ENCODE measurements at places on chromosomes 11 and 22.

GRCh38 chr22:40009292-40009774 is 14.6 kb downstream of the FAM83F start:
- no peak for DNase-seq

DNA sequence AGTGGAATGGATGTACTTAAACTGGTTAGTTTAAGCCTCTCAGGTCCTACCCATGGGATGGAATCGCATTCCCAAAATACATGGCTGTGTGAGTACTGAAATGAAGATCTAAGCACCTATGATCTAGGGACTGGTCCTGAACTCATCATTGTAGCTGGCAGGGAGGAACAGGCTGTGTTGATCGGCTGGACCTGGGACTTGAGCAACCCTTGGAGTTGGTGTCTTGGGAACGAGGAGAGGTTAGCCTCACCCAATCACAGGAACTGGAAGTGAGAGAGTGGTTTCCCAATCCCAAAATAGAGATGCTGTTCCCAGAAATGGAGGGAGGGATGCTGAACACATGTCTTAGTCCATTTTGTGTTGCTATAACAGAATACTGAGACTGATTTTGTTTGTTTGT is 16.4 kb upstream of the ASCC2 start:
- DNase-seq, result no peak

DNA sequence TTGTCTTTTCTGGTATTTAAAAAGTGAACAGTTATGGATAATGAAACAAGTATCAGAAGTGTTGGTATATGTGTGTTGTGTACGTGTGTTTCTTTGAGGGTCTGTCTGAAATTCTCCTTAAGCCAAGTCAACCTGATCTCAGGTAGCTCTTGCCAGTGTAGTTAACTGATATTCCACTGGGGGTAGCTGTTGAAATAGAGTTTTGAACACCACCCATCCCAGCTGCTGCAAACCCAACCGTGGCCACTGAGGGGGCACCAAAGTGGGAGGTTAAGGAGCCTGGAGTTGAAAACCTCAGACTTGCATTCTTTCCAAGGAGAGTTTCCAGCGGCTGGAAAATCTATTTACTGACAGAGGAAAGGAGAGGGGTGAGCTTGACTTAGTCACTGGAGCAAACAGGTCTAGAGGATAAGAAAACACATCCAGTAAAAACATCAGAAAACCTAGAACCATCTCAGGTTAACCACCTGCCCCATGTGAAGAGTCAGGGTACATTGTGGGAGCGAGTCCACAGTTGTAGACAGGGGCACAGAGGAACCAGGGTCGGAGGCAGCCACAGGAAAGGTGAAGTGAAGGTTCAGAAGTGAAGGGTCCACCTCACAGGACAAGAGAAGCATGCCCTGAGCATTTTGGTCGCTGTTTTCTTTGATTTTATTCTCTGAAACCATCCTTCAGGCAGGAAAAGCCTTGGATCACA is 8.8 kb upstream of the CUL5 start:
- DNase-seq, result peak; percentile 35

DNA sequence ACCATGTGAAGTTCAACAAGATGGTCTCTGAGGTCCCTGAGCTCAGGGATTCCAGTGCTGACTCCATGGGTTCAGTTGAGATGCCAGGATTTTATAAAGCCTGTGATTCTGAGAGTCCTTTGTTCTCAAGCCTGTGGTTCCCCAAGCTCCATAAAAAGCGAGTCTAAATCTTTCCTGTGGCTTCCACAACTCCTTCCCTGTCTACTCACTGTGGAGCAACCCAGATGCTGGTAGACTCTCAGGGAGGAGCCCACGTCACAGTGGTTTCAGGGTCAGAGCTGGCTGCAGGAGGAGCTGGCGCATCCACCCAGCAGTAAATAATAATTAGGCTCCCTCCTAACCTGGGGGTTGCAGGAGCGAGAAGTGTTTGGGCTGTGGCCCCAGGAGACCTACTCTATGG is 2.0 kb upstream of the RELT start:
- no peak for DNase-seq

DNA sequence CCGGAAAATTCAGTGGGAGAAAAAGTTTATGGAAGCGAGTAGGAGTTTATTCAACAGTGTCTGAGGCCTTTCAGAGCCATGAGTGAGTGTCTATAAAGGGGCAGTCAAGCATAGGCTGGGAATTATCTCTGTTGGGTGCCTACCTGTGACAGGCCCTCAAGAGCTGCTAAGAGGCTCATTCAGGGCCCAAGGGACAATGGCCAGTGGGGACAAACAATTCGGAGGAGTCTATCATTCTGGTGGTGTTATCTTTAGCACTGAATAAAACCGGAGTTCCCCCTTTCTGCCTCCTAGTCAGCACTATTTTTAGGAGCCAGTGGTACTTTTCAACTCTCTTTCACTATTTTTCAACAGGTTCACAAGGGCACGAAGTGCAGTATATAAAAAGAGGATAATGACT is 89.5 kb upstream of the HTATIP2 start:
- no peak for DNase-seq

GRCh38 chr11:111714522-111714921 is 51.7 kb downstream of the PPP2R1B start:
- DNase-seq, result no peak

- DNase-seq, result no peak
Measured at GRCh38 chr22:45473626-45474237, 29.0 kb upstream of the FBLN1 start.

DNA sequence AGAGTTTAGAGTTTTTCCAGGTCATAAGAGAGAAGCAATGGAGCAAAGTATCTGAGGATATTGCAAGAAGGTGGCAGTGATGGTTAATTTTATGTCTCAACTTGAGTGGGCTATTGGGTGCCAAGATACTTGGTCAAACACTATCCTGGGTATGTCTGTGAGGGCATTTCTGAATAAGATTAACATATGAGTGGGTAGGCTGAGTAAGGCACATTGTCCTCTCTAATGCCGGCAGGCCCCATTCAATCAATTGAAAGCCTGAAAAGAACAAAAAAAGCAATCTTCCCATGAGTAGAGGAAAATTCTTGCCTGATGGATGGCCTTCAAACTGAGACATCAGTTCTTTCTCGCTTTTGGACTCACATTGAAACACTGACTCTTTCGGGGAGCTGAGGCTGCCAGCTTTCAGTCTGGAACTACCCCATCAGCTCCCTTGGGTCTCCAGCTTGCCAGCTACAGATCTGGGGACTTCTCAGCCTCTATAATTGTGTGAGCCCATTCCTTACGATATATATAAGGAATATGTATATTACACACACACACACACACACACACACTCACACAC is 228.8 kb downstream of the BUD13 start:
- DNase-seq, result no peak

DNA sequence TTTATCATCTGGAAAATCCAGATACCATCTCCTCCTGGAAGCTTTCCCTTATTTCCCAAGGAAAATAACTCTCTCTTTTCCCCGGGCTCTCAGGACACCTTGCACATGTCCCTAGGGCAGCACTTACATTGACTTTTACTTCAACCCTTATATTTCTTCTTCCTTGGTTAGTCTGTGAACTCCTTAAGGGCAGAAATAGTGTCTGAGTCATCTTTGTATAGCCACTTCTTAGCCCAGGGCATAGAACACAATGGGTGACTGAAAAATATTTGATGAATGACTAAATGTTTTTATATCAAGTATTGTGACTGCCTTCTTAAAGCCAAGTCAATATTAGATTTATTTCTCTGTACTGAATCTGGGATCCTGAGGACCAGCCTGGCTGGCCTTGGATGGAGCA is 45.4 kb upstream of the MYOD1 start:
- DNase-seq, result no peak

DNA sequence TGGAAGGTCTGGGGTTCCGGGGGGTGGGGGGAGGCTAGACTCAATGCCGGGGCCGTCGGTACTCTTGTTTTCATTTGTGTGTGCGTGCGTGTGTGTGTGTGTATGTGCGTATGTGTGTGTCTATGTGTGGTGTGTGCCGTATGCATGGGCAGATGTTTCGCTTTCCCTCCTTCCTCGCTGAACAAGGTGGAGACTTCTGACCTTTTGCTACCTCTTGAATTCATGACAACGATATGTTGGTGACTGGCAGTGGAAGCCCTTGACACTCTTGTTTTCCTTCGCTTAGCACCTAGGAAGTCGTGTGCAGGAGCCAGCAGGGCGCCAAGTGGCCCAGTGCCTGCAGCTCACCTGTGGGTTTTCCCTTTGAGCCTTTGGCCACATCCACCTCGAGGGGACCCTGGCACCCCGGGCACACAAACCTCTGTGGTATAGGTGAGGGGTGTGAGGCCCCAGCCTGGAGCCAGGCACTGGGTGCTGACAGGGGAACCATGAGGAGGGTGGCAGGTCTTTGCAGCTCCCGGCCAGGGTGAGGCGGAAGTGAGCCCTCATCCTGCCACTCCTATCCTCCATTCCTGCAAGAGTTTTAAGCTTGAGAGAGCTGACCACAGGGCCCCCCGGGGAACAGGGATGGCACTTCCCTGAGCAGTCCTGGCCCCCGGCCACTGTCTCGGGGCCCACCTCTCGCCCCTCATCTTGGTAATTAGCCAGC is 19.3 kb upstream of the TMEM191C start:
- DNase-seq, result no peak

- DNase-seq, result no peak
Measured at GRCh38 chr11:91630916-91631673, 593.5 kb upstream of the FAT3 start.

GRCh38 chr11:69055598-69056516 is 7.1 kb downstream of the TPCN2 start:
- DNase-seq, result no peak

- no peak for DNase-seq
Measured at GRCh38 chr11:45543081-45543480, 122.3 kb downstream of the CHST1 start.

DNA sequence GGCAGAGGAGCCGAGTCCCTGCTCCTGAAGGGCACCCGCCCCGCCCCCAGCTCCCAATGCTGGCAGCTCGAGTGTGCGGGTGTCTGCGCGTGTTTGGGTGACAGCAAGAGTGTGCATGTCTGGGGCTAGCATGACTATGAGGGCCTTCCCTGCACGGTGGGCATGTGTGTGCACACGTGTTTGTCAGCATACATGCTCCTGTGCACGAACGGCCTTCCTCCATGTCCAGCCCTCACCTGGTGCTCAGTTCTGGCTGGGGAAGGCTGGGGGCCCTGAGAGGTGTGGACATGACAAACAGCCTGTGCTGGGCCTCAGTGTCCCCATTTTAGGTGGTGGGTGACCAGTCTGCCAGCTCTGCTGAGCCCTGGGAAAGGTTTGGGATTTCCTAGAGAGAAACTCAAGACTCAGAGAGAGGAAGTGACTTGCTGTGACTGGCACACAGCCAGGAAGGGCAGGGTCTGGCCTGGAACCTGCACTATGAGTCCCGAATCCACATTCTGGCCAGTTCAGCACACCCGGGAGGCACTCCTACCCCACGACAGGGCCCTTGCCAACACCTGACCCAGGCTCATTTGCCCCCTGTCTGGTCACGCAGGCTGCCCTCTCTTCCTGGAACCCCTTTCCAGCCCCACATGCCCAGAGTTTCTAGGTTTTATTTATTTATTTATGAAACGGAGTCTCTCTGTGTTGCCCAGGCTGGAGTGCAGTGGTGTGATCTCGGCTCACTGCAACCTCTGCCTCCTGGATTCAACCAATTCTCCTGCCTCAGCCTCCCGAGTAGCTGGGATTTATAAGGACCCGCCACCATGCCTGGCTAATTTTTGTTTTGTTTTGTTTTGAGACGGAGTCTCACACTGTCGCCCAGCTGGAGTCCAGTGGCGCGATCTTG is 3.3 kb upstream of the SHISA8 start:
- no peak for DNase-seq

- peak; percentile 83 for DNase-seq
Measured at GRCh38 chr22:36065775-36066544, 37.3 kb upstream of the RBFOX2 start.

GRCh38 chr11:97048481-97048880 is 658.7 kb downstream of the JRKL start:
- no peak for DNase-seq

GRCh38 chr11:15175831-15176230 is 61.1 kb downstream of the INSC start:
- no peak for DNase-seq

GRCh38 chr11:112437096-112437495 is 176.4 kb upstream of the PLET1 start:
- no peak for DNase-seq

DNA sequence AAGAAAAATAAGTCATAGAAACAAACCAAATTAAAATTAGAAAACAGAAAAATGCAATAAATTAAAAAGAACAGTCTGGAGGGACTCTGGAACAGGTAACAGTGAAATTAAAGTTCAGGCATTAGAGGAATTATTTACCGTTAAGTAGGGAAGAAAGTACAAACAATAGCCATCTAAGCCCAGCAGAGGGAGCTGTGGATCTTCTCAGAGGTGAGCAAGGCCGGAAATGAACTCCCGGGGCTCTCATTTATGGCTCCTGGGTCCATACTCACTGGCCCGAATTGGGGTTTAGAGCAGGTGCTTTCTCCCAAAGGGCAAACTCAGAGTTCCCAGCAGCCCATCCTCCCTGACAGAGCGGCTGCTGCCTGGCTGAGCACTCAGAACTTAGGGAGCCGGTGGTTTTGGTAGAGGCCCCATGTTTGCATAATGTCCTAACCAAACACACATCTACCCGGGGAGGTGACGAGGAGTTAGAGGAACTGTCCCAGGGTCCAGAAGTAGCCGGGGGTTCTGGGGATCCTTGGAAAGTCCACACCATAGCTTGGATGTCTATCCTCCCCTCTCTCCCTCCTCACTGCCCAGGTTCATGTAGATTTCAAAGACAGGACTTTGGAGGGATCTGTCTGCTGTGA is 87.8 kb upstream of the VPREB1 start:
- DNase-seq, result peak; percentile 52

GRCh38 chr11:46134540-46134939 is 13.3 kb upstream of the PHF21A start:
- no peak for DNase-seq

DNA sequence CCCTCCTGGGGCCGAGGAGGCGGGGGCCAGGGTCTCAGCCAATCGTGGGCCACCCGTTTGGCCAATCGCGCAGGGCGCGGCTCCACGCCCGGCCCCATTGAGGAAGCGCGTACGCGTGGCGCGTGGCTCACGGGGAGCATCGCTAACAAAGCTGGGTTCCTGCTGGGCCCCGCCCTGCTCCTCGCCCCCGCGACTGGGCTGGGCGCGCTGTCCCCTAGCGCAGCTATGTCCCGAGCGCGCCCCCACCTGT is 614 bp upstream of the ASCL2 start:
- no peak for DNase-seq

Measured in activated naive CD8-positive, alpha-beta T cell treated with anti-CD3 and anti-CD28 coated beads, Interleukin-2, amount 10 ng/mL, durations not matched to agents 7 days and 5 days (primary cell).